IPS DF 19.7 (cell line): ENCODE measurements at places on chromosomes 7 and 10.

DNA sequence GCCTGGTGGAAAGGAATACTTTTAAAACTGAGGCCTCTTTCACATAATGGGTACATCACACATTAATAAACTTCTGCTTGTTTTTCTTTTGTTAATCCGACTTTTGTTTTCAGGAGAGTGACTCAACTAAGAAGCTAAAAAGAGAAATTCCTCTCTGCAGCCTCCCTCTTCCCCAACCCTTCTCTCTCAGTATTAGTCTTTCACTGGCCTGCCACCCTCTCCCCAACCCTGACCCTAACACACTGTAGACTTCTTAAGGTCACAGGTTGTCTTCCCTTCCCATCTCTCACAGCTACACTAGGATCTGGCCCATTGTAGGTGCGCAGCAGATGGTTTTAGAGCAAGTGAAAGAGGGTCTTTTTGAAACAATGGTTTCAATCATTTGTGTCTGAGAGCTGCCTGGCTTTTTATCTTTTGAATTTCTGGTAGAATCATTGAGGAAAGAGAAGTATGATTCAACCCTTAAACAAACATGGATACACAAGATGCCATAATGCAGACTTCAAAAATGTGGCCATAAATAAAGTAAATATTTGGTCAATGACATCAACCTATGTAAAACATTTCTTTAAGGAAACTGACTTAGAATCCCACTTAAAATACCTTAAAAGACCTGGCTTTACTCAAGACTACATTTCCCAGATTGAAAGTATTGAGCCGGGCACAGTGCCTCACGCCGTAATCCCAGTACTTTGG lies 17.9 kb upstream of the FFAR4 start:
- no peak for DNase-seq

- no peak for DNase-seq
These were observed 682.5 kb downstream of the LRMDA start for GRCh38 chr10:76113952-76114351.

GRCh38 chr7:140917258-140917657 lies 7.5 kb downstream of the BRAF start:
- DNase-seq = no peak

- no peak for DNase-seq
These were observed 178.9 kb downstream of the GRID1 start for GRCh38 chr10:86187499-86188239.

- no peak for DNase-seq
These were observed 265.2 kb upstream of the PPP2R2D start for GRCh38 chr10:131635564-131636015.

DNA sequence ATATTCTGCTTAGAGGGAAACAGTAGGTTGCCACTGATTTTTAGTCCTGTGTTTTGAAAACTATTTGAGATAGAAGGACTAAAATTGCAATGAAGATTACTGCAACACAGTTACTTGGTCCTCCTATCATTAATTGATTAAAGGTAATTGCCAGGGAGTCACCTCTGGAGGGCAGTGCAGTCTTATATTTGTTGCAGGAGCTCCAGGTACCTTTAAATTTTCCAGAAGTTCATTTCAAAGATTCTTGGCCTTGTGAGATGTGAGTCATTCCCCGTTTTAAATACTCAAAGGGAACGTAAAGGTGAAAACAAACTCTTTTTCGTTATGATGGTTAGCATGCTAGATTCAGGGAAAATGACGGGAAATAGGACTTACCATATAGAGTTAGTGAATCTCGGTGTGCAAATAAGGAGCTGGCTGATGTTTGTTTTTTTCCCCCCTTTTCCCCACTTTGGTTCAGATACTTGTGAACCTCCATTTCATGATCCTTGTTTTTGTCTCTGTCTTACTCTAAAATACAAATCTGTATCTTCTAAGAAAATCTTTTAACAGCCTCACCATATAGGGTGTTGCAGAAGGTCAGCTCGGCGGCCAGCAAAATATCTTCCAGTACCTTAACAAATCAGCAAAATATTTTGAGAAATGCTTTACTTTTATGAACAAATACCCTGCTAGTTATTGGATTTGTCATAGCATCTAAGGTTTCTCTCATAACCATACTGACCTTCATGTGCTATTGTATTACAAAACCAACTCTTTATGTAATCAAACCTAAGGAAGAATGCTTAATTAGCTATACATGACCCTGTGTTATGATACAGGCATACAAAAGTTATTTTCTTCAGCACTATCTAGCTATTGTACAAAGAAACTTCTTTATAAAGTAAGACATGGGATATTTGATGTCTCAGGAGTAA lies 143.0 kb upstream of the HDAC9 start:
- no peak for DNase-seq

DNA sequence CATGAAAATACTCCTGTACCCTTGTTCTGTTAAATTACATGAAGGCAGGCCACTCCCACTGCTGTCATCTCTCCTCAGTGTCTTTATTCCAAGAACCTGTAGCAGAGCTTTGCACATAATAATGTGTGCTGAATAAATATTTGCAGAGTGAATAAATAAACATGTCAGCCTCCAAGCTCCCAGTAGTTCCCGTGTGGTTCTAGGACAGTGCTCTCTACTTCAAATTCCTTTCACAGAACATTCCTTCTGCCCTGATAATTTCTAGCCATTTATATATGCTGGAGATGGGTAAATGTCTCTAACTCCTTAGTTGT lies 20.3 kb upstream of the HYAL4 start:
- DNase-seq = no peak

DNA sequence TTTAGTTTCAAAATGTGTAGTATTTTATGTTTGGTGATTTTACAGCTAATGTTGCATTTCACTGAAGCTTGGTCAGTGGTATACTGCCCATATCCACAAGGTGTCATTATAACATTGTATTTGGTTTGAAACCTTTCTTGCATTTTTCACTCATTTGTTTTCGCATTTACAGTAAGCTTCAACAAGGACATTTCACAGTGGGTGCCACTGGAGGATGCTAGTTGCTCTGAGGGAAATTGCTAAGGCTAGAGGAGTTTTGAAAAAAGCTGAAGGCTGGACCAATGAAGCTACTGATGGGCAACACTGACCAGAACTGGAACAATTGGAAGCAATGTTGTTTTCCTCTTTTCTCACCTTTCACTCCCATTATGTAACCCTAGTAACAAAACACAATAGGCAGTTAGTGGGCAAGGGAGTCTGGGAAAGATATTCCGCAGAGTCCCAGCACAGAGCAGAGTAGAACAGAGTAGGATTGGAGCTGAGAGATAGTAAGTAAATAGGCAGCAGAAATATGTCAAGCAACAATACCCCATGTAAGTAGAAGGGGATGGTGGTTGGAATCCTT lies 23.6 kb upstream of the SRI start:
- DNase-seq = peak; percentile 33

DNA sequence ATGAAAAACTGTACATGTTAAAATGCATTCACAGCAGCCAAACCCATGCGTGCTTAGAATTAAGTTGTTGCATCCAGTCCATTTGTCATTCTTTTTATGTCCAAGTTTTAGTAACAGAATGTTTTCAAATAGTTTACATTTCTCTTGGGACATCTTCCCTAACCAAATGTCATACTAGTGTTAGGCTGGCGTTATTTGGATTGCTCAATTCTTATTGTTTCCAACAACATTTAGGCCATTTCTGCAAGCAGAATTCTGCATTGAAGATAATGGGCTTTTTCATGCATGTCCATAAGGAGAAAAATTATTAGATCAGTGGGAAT lies 203.0 kb downstream of the HIBADH start:
- no peak for DNase-seq

- no peak for DNase-seq
These were observed 4.1 kb upstream of the CDK14 start for GRCh38 chr7:90592033-90592432.

DNA sequence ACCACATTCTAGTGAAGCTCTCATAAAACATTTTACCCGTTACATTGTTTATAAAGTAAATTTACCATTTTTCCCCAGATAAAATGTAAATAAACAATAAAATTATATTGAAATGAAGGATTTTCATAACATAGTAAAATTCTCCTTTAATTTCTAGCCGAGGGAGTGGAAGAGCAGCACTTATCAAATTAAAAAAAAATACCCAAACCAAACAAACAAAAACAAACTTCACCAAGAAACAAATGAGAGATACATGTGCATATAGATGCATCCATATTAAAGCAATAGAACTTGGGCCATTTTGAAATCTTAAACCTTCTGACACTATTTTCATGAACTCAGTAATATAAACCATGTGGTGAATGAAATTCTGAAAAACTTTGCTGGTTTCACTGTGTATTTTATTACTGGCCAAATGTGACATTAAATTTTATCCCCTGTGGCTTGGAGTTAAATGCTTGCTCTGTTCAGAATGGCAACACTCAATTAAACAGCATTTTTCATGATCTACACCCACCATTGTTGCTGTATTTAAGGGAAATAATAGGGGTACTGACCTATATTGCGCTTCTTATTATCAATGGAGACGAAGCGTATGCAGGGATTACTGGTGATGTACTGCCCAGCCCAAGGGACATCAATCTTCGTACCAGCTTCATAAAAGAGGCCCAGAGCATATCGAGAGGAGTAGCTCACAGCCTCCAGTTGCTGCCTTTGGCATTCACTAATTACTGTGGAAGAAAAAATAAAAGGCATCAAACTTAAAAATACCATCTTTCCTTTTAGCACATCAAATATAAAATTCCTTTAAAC lies 220.9 kb downstream of the RNLS start:
- DNase-seq = no peak

GRCh38 chr7:155652156-155653114 lies 8.0 kb downstream of the RBM33 start:
- DNase-seq = no peak

GRCh38 chr7:131326576-131326975 lies 1.1 kb upstream of the MKLN1 start:
- DNase-seq = no peak

GRCh38 chr7:50681432-50682045 lies 101.2 kb downstream of the GRB10 start:
- DNase-seq = no peak

- DNase-seq = no peak
These were observed 12.0 kb upstream of the AOAH start for GRCh38 chr7:36736090-36736898.

DNA sequence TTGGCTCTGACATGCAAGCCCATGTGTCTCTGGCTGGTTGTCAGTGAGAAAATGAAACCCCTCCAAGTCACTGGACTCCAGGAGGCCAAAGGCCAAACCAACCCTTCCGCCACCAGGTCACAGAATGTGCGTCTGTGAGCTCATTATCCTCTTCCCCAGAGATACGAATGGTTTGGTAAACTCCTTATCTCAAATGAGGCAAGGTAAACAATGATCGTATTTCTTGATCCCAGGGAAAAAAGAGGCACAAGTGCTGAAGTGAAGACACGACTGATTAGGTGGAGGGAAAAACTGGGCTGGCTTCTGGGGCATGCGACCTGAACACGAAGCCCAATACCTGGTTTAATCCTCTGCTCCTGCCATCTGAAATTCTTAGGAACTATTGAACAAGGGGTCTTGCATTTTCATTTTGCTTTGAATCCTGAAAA lies 70.6 kb upstream of the ARID5B start:
- no peak for DNase-seq

DNA sequence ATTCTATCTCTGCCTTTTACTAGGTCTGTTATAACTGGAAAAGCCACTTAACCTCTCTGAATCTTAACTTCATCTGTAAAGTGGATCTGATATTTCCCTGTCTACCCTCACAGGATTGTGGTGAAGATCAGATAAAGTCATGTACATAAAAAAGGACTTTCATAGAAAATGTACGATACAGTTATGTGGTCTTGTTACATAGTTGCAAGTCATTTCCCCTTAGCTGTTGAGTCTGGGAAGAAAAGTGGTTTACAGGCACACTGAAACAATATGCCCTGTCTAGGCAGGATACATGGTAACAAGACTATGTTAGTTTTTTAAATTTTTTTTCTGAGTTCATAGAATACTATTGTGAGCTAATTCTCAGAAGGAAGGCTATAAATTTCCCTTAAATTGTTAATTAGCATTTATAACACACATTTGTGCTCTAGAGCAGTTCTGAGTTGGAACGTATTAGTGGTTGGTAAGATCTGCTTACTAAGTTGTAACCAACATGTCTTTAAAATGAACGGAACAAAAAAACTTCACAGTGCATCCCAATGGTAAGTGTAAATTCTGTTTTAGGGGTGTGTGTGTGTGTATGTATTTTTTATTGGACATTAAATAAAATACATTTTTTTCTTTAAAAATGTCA lies 7.1 kb upstream of the GSTO1 start:
- DNase-seq = no peak

DNA sequence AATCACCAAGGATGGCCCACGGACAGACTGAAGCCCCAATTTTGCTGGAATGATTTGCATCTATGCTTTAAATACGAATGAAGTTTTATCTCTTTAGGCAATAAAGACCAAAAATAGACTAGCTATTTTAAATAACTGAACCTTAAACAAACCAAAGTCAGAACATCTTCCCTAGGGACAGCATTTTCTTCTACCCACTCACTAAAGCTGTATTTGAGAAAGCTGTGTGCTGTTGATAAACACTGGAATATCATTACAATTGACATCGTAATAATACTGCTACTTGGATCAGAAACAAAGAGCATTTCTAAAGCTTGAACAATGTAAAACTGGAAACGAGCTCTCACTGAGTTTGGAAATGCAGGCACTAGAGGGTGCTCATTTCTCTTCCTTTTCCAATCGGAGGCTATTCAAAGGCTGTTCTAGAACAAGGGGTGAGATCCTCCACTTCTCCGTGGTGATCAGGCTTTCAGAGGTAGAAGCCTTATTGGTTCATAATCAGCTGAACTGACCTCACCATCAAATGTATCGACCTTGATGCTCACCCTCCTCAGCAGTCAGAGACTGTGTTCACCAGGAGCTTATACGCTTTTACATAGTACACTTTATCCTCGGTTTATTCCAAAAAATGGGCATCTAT lies 225.3 kb upstream of the PRSS1 start:
- no peak for DNase-seq
